Mammary epithelial cell (primary cell): ENCODE measurements at places on chromosomes 4 and X. TPM values are rescaled to one million over a fixed set of nuclear protein-coding genes. Genes with fewer than 3 reads are reported as not detected.

The SSX4 gene
- total RNA-seq = not detected in 2 replicates

- no peak for DNase-seq
Observed at GRCh38 chrX:150146271-150146896, 208.1 kb upstream of the EOLA2 start.

DNA sequence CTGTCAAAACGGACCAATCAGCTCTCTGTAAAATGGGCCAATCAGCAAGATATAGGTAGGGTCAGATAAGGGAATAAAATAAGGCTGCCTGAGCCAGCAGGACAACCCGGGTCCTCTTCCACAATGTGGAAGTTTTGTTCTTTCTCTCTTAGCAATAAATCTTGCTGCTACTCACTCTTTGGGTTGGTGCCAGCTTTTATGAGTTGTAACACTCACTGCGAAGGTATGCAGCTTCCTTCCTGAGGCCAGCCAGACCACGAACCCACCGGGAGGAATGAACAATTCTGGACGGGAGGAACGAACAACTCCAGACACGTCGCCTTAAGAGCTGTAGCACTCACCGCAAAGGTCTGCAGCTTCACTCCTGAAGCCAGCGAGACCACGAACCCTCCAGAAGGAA, 287.8 kb downstream of the RAPGEF2 start:
- peak; percentile 99 for DNase-seq

- DNase-seq = peak; percentile 82
Observed at GRCh38 chrX:153470411-153471363, at the start of gene HAUS7. HAUS7 (minus strand) TSS chrX:153470576; CDS start chrX:153470557, 19 bp downstream.

DNA sequence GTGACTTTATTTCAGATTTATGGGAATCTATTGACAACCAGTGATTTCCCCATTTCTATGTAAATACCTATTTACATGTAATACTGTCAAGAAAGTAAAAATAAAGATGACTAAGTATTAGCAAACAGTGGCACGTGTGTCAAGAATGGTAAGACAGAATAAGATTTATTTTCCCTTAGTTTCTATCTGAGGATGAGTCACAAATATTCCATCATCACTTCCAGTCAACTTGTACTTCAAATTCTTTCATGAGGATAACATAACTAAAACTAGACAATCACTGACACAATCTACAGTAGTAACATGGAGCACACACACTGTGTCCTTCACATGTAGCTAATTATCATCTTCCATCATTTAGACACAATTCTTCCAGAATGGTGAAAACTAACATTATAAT, 625.3 kb upstream of the PCDH7 start:
- peak; percentile 9 for DNase-seq

GRCh38 chr4:176840166-176840565, 47.4 kb upstream of the VEGFC start:
- DNase-seq = peak; percentile 12

- peak; percentile 77 for DNase-seq
Observed at GRCh38 chrX:45762699-45763647, 562.3 kb upstream of the DIPK2B start.
